Esophagus squamous epithelium (tissue), 5 donors: ENCODE measurements at places on chromosomes 5 and 9.

DNA sequence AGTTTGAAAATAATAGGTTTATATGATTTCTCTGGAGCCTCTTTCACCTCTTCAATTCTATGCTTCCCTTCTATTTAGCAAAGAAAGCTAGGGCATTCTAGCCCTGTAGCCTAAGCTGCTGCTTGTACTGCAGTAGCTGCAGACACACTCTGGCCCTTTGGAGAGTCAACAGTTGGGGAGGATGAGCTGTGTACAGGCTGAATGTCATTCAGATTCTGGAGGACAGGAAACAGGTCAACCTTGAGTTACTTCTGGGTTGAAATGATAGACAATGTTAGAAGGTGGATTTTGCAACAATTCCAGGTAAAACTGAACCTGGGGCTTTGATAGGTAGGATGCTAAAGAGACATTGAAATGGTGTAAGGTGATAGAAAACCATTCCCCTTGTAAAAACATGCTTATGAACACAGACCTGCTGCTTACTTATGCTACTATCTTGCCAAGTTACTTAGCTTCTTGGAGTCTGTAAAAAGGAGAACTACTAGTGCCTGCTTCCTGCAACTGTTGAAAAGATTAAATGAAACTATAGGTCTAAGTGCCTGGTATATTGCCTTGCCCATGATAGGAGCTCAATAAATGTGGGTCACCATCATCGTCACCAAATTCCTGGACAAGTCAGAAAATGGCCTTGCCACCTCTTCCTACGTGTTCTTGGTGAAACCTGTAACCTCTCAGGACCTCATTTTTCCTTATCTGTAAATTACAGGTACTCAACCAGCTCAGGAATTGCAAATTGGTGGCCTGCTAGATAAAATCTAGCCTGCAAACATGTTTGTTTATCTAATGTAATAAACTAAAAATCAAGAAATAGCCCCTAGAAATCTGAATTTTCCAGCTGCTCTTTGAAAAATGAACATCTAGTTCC is 83.7 kb downstream of the GALNT10 start:
- no peaks in the 10 kb centered on the region for H3K4me1 ChIP-seq
- no peak overlapping the region for H3K4me3 ChIP-seq
- H3K27me3 ChIP-seq = no peaks in the 10 kb centered on the region
- no peak for DNase-seq

- H3K4me3 ChIP-seq = no peak overlapping the region
- H3K4me1 ChIP-seq = peaks cover 9% of the 10 kb centered on the region
- no peak overlapping the region for H3K27ac ChIP-seq
- DNase-seq = no peak
Observed at GRCh38 chr5:89313804-89314588, 431.0 kb upstream of the MEF2C start.

DNA sequence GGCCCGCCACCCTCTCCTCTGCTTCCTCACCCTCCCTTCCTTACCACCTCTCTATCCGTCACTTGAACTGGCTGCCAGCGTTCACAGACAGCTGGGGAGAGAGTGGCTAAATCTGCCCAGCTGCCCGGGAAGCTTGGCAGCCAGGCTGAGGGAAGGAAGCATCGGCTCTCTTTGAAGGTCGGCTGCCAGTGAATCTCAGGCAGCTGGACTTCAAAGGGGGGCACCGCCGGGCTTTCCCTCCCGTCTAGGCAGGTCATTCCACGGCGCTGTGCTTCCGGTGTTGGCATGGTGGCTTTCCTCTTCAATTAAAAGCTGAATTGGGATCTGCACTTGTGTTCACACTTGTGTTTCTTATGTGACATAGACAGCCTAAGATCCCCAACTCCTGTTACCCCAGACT is 174.0 kb downstream of the GDNF start:
- H3K27me3 ChIP-seq = no peaks in the 10 kb centered on the region
- H3K4me3 ChIP-seq = no peak overlapping the region
- no peaks in the 10 kb centered on the region for H3K36me3 ChIP-seq

GRCh38 chr5:17785774-17786173 is 151.5 kb downstream of the TAF11L14 start:
- DNase-seq = no peak
- H3K27me3 ChIP-seq = no peaks in the 10 kb centered on the region
- no peaks in the 10 kb centered on the region for H3K4me1 ChIP-seq
- H3K4me3 ChIP-seq = no peak overlapping the region

GRCh38 chr9:129333617-129334104 is 155.6 kb upstream of the IER5L start:
- no peaks in the 10 kb centered on the region for H3K36me3 ChIP-seq
- H3K4me1 ChIP-seq = peaks cover 85% of the 10 kb centered on the region
- H3K4me3 ChIP-seq = peak overlapping the region; percentile 41
- no peaks in the 10 kb centered on the region for H3K27me3 ChIP-seq
- H3K27ac ChIP-seq = peak overlapping the region; percentile 94
- no peak for DNase-seq

- no peaks in the 10 kb centered on the region for H3K27me3 ChIP-seq
- peak within 1 kb of the TSS; percentile 80 for H3K4me3 ChIP-seq
- H3K4me1 ChIP-seq = peaks cover 3% of the 10 kb centered on the region
- peak within 1 kb of the TSS; percentile 99 for H3K27ac ChIP-seq
Observed at GRCh38 chr9:78031444-78031892, at the start of gene GNAQ. GNAQ (minus strand) TSS chr9:78031811; CDS start chr9:78031235, 576 bp downstream.

- no peaks in the 10 kb centered on the region for H3K27me3 ChIP-seq
- H3K27ac ChIP-seq = no peak overlapping the region
- no peak overlapping the region for H3K4me3 ChIP-seq
- no peaks in the 10 kb centered on the region for H3K36me3 ChIP-seq
- no peak for DNase-seq
- no peaks in the 10 kb centered on the region for H3K4me1 ChIP-seq
Observed at GRCh38 chr5:137203011-137203632, 296.0 kb downstream of the SPOCK1 start.

DNA sequence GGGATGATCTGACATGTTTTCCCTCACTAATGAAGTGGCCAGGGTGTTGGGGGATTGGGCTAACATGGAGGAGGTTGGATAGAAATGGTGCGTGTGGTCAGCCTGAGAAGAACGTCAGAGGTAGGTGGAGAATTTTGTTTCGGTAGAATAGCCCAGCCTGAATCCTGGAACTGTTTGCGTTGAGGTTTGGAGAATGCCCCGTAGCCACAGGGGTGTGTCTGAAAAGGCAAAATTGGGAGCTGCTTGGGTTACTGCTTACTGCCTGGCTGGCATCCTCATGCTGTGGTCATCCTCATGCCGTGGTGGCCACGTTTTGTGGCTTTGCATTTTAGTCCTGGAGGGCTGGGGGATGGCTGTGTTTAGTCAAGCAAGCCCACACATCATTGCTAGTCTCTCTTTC is 236.9 kb downstream of the GOLPH3 start:
- DNase-seq = no peak
- peaks cover 94% of the 10 kb centered on the region for H3K4me1 ChIP-seq
- H3K27me3 ChIP-seq = no peaks in the 10 kb centered on the region
- peak overlapping the region; percentile 87 for H3K27ac ChIP-seq
- peak overlapping the region; percentile 21 for H3K4me3 ChIP-seq

DNA sequence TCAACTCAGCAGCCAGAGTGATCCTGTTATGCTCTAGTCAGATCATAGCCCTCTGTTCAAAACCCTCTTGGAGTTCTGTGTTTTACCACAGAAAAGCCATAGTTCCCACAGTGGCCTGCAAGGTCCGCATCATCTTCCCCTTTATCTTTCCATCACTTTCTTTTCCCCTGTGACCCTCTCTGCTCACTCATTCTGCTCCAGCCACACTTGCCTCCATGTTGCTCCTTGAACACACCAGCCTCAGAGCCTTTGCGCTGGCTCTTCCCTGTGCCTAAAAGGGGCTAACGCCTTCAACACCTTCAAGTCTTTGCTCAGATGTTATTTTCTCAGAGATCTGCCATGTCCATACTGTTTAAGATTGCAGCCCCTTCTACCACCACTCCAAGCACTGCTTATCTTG is 26.3 kb downstream of the CSF2 start:
- H3K27me3 ChIP-seq = no peaks in the 10 kb centered on the region
- peaks cover 24% of the 10 kb centered on the region for H3K4me1 ChIP-seq
- H3K4me3 ChIP-seq = no peak overlapping the region
- no peak overlapping the region for H3K27ac ChIP-seq

DNA sequence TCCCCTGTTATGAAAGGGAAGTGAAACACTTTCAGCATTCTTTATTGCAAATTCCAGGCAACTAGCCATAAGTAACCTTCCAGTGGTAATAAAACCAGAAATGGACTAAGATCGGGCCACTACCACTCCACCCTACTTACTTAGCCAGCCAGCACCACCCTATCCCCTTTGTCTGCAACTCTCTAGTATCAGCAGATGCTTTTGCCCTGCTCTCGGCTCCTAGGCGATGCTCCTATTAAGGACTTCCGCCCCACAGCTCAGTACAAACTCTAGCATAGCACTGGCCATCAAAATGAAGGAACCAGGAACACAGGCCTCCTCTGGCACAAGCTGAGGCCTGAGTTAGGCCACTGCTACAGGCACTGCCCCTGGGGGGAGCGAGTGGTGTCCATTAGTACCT is 81.2 kb downstream of the GLDC start:
- H3K27me3 ChIP-seq = no peaks in the 10 kb centered on the region
- no peak for DNase-seq
- H3K4me3 ChIP-seq = no peak overlapping the region
- H3K4me1 ChIP-seq = peaks cover 22% of the 10 kb centered on the region

DNA sequence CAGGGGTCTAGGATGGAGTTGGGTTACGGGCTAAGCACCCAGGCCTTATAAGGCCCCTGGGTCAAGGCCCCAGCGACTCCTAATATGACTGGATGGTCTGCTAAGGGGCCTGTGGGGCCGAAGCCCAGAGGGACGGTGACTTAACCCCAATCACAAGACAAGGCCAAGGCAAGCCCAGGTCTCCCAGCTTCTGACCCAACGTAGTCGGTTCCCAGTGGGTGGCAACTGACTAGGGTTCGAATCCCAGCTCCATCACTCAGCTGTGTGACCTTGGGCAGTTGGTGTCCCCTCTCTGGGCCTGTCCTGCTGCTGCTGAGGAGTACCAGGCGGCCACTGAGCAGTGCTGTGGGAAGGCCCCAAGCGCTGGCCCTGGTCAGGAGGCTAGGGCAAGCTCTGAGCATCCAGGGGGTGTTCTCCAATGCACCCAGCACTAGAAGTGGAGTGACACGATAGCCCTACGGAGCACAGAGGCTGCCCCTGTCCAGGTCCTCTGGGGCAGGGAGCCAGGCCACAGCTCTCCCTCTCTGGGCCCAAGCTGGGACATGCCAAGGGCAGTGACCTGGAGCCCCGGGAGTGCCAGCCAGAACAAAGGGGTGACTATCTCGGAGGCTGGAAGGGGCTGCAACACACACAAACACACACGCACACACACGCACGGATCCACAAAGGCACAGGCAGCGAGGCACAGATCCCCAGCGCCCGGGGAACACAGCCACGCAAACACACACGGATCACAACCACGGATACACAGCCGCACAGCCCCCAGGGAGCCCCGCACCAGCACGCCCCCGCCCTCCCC is 512 bp downstream of the AK1 start:
- H3K4me3 ChIP-seq = peak overlapping the region; percentile 87
- no peaks in the 10 kb centered on the region for H3K36me3 ChIP-seq
- H3K4me1 ChIP-seq = peaks cover 57% of the 10 kb centered on the region
- no peaks in the 10 kb centered on the region for H3K27me3 ChIP-seq

DNA sequence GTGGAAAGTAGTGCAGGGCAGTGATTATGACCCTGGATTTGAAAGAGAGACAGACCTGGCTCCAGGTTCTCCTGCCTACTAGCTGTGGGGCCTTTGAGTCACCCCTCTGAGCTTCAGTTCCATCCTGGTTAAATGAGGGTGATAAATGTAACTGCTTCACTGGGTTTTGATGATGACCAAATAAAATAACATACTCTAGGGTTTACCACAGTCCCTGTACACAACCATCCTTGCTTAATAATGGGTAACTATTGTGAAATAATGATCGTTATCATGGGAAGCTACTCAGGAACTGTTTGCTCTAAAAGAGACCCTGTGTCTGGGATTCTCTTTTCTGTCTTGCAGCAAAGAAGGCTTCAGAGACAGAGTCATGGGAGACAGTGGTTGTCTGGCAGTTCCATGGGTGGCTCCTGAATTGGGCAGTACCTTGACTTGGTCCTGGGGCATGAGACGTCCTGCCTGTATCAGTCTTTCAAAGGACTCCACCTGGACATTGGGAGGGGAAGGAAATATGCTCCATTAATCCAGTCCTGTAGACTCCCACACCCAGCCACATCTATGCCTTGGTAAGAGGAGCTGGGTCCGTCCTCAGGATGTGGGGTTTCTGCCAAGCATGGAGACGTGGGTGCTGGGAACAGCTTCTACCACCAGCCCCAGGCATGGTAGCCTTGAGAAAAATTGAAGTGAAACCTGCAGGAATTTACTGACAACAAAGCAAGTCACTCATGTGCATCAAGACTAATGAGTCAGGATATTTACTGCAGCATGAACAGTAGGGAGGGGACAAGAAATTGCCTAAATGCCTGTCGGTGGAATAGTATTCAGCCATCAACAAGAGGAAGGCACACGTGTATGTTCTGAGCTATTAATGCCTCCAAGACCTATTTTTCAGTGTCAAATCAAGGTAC is 23.4 kb downstream of the AKNA start:
- H3K36me3 ChIP-seq = peaks cover 83% of the 10 kb centered on the region
- H3K27me3 ChIP-seq = no peaks in the 10 kb centered on the region
- H3K4me1 ChIP-seq = no peaks in the 10 kb centered on the region
- DNase-seq = no peak
- peak overlapping the region; percentile 26 for H3K27ac ChIP-seq

DNA sequence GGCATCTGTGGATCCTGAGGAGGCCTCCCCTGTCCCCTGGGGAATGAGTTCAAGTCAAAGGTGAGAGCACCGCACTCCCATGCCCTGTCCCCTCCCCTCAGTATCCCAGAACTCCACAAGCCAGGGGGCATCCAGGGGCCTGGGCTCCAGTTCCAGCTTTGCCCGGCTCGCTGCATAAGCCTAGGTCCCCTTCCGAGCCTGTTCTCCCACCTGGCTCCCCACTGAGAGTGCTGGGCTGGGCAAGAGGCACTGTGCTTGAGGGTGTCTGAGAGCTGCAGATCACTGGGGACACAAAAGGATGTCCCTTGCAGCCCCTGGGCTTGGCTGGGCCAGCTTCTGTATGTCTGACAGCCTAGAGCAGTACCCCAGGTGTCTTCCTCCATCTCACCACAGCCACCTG is 4.6 kb downstream of the DOK3 start:
- no peaks in the 10 kb centered on the region for H3K27me3 ChIP-seq
- peaks cover 4% of the 10 kb centered on the region for H3K4me1 ChIP-seq
- peaks cover 13% of the 10 kb centered on the region for H3K36me3 ChIP-seq
- H3K4me3 ChIP-seq = no peak overlapping the region
- no peak overlapping the region for H3K27ac ChIP-seq

GRCh38 chr5:158033076-158033475 is 174.1 kb upstream of the CLINT1 start:
- H3K27me3 ChIP-seq = no peaks in the 10 kb centered on the region
- no peak overlapping the region for H3K4me3 ChIP-seq
- H3K27ac ChIP-seq = no peak overlapping the region
- DNase-seq = no peak
- no peaks in the 10 kb centered on the region for H3K36me3 ChIP-seq

GRCh38 chr5:90142541-90142940 is 267.0 kb downstream of the CETN3 start:
- H3K27ac ChIP-seq = no peak overlapping the region
- no peak for DNase-seq
- no peaks in the 10 kb centered on the region for H3K36me3 ChIP-seq
- H3K4me3 ChIP-seq = no peak overlapping the region
